ENCODE measurements at places on chromosomes 1 and 21.

DNA sequence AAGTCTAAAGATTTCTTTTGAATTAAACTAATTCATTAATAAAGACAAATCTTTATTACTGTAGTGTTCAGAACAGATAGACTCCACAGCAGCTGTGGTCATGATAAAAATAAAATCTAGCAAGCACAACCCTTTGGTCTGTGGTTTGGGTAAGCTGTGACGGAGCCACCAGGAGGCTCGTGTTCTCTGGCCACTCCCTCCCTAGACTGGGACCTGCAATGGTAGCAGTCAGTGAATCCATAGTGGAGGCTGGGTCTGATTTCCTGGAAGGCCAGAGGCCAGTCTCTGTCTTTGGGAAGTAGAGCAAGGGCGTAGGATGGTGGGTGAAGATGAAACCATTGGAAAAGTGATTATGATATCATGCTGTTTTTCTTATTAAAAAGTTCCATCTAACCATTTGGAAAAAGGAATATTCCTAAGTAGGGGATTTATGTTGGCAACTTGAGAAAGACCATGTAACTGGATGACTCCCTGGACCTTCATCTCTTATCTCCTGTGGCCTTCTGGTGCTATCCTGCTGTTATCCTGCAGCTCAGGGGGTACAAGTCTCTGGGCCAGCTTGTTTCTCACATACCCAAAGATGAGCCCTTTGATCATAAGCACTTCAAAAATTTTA lies 39.0 kb downstream of the TENT5C start:
- no peak for DNase-seq

GRCh38 chr1:202958544-202959275 lies 598 bp upstream of the ADIPOR1 start:
- no peak for DNase-seq

GRCh38 chr1:82775406-82776000 lies 974.8 kb downstream of the ADGRL2 start:
- no peak for DNase-seq

- DNase-seq, result no peak
These were observed 544 bp downstream of the ILDR2 start for GRCh38 chr1:166974647-166975345.

GRCh38 chr21:36904093-36904666 lies 62.3 kb downstream of the HLCS start:
- DNase-seq, result no peak

GRCh38 chr1:155035936-155036335 lies 2.3 kb downstream of the DCST1 start:
- DNase-seq, result no peak

GRCh38 chr21:41048623-41049022 lies 119.3 kb upstream of the BACE2 start:
- DNase-seq, result no peak

- DNase-seq, result no peak
These were observed 13.5 kb upstream of the PPP1R8 start for GRCh38 chr1:27816921-27817630.

GRCh38 chr1:23436520-23437354 lies 12.2 kb upstream of the TCEA3 start:
- DNase-seq, result no peak

GRCh38 chr1:21212126-21212525 lies 35.4 kb upstream of the EIF4G3 start:
- DNase-seq, result no peak

DNA sequence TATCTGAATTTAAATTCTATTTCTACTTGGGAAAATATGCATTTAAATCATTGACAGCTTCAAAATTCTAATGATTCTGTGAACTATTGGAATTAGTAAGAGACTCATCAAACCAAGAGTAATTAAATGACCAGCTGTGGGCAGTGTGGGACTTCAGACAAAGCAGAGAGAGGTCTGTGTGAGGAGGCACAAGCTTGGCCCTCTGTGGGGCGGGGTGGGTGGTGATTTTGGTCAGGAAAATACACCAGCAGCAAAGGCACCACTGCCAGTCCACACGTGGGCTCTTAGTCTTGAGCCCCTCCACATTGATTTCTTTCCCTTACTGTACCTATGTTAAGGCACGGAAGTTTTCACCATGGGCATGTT lies 39.2 kb upstream of the RAB4A start:
- DNase-seq, result no peak

DNA sequence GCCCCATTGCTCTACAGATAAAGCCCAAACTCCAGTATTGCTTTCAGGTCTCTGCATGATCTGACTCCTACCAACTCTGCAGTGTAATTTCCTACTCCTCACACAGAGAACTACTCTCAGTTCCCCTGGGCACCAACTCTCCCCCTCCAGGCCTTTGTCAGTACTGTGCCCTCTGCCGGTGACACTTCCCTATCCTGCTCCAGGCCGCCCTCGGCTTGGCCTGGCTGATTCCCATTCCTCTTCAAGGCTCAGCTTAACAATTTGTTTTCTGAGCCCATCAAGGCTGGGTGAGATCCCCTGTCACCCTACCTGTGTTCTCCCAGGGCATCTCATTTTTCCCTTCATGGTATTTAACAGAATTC lies 2.6 kb downstream of the SLAMF8 start:
- no peak for DNase-seq

DNA sequence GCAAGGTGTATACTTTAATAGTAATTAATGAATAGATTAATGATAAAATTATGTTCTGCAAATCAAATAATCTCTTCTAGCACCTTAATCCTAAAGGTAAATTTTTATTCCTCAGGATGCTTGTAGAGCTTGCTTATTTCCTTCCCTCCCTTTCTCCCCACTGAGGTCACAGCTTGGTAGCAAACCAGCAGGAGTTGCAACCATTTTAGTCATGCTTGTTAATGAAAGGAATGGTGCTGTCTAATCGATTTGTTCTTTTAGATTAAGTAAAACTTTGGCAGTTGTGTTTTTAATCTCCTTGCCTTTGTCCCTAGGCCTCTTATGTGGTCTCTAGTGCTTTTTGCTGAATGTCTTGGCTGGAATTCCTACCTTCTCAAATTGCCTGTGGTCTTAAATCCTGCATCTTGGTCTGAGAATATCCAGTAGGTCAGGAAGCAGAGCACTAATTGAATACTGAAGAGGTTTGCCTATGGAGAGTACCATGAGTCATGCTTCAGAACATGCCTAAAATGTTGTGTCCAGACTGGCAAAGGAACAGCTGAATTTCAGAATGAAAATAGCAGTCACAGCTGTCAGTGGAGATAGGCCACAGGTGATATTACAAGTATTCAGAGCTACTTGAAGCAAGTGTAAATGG lies 36.3 kb upstream of the RWDD3 start:
- no peak for DNase-seq

GRCh38 chr1:81452693-81453366 lies 347.9 kb upstream of the ADGRL2 start:
- no peak for DNase-seq

All from activated T-helper 1 cell treated with anti-CD3 and anti-CD28 coated beads, Interleukin-2, amount 50 U/mL, for 16 hours (primary cell).